ENCODE measurements at places on chromosomes 12 and 14.

- DNase-seq, result no peak
Observed at GRCh38 chr14:32826404-32827082, 112.1 kb upstream of the NPAS3 start.

- no peak for DNase-seq
Observed at GRCh38 chr14:74579447-74580274, 32.4 kb downstream of the LTBP2 start.

GRCh38 chr12:12294215-12295005 is 27.6 kb upstream of the LRP6 start:
- no peak for DNase-seq

- no peak for DNase-seq
Observed at GRCh38 chr14:96501217-96501739, 904 bp upstream of the PAPOLA start.

- DNase-seq, result no peak
Observed at GRCh38 chr14:23630687-23631086, 5.5 kb upstream of the DHRS2 start.
